ENCODE measurements at places on chromosomes 1 and 21.
A peak's percentile ranks its signal among the peaks of the same experiment; 100 is the strongest.

DNA sequence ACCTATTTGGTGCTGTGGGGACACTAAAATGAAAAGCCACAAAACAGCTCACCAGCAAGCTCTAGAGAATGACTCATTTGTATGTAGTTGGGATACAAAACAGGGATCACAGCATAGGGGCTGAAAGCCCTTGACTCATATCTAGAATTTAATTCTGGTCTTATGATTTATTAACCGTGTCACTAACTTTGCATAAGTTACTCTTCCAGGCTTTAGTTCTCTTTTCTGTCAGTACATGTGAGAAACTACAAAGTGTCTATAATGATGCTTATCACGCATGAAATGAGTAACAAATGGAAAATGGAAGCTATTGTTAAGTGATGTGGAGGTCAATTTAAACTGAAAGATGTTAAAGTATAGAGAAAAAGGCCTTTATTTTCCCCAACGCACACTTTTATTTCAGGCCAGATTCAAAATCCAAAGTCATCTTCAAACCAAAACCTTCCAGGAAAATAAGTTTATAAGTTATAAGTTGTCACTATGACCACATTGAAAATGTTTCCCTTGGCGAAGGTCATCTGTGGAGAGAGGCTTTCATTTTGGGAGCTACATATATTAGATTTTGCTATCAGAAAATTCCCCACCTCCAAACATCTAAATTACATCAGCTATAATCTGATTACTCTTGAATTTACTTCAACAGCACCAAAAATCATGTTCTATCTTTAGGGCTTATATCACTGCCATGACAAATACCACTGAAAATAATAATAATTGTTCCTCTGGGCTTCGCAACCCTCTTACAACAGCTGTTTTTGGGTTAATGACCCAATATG is 430.5 kb downstream of the MRPL39 start:
- no peak for DNase-seq

DNA sequence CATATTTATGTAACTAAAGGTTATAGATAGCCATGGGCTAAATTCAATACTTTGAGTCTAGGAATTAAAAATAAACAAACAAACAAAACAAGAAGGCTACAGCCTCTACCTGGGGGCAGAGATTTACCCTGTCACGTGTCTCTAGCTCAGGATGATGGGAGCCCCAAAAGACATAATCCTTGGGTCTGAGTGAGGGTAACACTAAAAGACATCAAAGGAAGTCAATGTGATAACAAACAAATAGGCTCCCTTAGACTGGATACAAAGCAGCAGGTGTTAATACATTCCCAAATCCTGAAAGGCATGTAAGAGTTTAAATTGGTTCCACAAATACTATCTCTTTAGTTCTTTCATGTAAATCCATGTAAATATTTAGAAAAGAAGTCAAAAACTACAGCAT is 10.7 kb downstream of the MYSM1 start:
- no peak for DNase-seq

- DNase-seq: no peak
These were observed 3.7 kb upstream of the SETD4 start for GRCh38 chr21:36064085-36064460.

DNA sequence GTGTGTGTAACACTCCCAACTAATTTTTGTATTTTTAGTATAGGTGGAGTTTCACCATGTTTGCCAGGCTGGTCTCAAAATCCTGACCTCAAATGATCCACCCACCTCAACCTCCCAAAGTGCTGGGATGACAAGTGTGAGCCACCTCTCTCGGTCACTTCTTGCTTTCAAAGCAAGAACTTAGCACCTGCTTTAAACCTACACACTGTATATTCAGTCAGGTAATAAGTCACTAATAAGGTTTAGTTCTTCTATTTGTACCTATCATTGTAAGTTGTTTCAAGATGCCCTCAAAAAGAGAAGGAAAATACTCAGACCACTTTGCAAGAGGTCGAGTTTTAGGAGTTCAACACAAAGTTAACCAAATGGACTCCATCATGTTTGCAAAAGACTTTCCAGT is 431.3 kb downstream of the MRPL39 start:
- DNase-seq: no peak

DNA sequence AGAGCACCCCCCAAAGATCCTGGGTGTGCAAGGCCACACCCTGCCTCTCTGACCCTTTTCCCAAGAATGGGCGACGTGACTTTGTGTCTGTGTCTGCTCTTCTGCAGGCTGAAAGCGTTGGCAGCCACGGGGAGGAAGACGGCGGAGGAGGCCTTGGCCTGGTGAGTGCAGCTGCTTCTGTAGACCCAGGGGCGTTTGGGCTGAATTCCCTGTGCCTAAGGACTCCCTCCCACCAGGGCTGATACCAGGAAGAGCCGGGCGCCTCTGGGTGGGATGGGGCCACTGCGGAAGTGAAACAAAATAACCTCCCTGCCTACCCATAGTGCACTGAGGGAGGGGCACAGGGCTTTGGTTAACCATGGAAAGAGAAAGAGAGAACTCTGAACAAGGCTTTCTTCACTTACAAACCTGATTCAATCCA is 2.5 kb downstream of the UBASH3A start:
- DNase-seq: no peak

DNA sequence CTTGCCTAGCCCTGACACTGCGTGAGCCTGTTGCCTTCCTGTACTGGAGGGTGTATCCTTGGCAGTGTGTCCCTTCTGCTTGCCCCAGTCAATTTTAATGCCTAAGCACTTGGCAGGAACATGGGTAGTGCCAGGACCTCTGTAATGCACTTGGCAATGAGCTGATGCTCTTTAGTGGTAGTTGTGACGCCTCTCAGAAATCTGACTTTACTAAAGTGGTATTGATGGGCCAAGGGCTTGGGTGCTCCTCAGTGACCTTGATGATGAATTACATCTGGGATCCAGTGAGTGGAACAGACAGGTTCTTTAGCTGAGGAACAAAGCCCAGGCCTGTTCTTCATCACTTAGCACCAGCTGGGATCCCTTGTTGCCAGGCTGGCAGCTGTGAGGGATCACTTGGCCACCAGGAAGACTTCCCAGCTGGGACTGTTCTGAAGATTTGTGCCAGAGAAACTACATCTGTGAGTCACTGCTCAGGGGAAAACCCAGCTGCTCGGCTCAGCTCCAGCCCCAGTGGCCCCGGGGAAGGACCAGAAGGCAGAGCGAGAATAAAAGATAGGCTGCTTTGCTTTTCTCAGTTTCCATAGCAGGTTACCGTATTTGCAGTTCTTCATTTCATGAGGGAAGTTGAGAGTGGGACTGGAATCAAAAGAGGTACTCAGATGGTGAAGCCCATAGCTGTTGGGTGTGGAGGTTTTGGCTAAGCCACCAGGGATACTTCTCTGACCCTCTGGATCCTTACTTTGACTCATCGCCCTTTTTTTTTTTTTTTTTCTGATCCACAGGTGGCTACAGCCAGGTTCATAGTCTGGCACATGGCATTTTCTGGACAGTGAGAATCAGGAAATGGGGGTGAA is 28.5 kb upstream of the KCNA2 start:
- no peak for DNase-seq

DNA sequence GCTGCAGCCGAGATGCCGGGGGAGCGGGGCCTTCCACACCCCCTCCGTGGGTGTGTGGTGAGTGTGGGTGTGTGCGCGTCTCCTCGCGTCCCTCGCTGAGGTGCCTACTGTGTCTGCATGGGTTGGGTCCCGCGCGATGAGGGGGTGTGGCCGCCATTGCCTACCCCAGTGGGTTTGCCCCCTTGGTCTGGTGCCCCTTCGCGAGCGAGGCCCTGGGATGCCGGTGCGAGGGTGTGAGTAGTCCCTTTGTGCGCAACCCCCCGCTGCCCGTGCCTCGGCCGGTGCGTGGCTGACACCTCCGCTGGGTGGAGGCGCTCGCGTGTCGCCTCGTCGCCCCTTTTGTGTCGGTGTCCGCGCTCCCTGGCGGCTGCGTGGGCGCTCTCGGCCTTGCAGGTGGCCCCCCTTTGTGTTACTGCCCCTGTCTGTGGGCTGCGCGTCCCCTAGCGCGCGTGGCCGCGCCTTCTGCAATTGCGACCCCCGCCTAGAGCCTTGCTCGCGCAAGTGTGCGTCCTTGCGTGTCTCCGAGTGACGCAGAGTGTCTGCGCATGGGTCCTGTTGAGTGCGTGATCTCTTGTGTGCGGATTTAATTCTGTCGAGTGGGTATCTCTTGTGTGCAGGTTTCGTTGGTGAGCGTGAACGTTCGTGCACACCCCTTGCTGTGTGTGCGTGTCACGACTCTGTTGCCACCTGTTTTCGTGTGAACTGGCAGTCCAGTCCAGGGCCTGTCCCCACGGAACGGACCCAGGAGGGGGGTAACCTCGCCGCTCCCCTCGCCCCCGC is 553 bp downstream of the TTC3 start:
- no peak for DNase-seq

GRCh38 chr1:101238681-101239094 is 1.9 kb downstream of the S1PR1 start:
- peak; percentile 53 for DNase-seq

GRCh38 chr1:1462318-1462966 is 9.1 kb upstream of the ATAD3B start:
- no peak for DNase-seq

- no peak for DNase-seq
These were observed 1807.8 kb downstream of the BRINP3 start for GRCh38 chr1:188669728-188670382.

DNA sequence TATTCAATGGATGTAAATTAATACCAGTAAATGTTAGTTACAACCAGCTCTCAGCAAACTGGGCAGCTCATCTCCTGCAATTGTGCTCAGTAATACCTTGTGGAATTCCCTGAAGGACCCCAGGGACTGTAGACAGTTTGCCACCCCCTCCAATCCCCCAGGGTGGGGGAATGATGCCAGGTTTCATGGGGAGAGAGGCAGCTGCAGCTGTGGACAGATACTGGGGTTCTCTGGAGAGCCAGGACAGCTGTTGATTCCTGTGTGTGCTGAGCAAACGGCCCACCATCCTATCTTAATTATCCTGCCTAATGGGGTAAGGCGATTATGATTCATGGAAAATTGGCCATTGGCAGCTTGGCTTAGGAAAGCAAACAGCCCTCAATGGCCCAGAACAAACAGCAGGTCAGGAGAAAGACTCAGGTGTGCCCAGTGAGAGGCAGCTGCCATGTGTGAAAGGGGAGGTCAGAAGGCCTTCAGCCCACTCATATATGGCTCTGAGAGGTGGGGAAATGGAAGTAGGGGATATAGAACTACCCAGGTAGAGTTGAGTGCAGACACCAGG is 148.9 kb upstream of the CTTNBP2NL start:
- no peak for DNase-seq

DNA sequence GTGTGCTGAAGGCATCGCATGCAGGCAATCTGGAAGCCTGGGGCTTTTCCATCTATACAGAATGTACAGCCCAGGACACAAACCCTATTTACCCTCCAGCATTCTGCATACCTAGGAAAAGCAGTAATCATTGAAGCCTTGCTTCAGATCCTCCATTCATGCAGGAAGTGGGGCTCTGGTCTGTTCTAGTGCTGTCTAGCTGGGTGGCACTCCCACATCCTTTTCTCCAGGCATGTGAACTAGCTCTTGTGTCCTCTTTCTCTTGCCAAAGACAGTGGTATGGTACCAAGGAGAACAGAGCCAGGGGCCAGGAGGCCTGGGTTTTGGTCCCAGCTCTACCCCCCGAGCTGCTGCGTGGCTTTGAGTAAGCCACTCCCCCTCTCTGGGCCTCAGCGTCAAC is 21.7 kb downstream of the LRP8 start:
- no peak for DNase-seq

DNA sequence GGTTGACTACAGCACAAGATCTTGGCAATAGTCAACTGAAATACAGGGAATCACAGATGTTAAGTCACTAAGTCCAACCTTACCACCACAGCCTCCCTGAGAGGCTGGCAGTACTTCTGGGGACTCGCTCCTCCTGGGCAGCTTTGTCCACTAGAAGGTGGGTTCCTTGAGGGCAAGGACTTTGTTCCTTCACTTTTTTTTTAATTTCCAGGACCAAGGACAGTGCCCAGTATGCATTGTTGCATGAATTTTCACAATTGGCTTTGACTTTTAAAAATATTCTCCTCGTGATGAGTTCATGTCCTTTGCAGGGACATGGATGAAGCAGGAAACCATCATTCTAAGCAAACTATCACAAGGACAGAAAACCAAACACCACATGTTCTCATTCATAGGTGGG is 96.7 kb upstream of the IGSF21 start:
- DNase-seq: no peak

DNA sequence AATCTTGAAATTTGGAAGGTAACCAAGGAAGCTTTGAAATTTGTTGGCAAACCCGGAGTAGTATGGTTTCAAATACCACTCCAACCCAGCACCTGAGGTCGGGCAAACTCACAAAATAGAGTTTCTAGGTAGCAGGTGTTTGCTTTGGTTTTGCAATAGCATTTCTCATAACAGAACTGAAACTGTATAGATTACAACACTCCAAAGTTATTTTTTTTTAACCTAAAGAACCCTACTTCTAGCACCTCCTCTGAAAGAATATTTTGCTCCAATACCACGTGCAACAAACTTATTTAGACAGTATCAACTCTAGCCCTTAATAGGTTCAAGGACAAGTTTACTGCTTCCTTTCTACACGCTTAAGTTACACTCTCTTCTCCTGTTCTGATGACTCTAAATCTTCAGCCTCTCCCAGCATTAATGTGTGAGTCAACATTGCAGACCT is 178.5 kb upstream of the FMN2 start:
- DNase-seq: no peak

DNA sequence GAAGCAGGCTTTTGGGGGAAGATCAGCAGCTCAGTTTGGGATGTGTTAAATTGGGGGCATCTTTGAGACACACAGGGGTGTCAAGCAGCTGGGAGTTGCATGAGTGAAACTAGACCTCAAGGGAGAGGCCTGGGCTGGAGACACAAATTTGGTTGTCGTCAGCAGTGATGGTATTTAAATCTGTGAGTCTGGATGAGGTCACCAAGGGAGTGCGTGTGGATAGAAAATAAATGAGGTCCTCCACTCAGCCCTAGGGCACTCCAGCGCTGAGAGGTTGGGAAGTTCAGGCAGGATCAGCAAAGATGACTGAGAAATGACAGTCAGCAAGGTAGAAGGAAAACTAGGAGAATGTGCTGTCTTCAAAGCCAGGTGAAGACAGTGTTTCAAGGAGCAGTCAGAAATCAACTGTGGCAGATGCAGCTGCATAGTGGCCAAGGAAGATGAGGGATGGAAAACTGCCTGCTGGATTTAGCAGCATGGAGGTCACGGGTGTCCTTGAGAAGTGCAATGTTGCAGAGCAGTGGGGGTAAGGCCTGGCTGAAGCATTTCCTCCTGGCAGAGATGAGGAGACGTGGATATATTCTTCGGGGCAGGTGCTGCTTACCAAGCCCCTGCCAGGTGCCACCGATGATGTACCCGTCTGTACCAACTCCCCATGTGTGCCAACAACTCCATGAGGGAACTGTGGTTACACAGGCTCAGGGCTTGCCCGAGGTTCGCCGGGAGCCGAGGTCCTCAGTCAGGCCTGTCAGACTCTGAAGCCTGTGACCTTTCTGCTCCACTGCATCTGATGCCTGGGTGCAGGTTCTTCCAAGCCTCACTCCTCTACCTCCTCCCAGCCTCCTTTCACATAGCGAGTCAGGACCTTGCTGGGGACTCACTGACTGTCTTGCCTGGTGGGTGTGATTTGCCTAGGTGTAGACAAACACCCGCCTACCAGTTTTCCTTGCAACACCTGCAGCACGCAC is 11.3 kb downstream of the MAP7D1 start:
- DNase-seq: no peak
